ENCODE measurements at places on chromosomes 5 and 9. TPM values are rescaled to one million over a fixed set of nuclear protein-coding genes. Genes with fewer than 3 reads are reported as not detected.
A peak's percentile ranks its signal among the peaks of the same experiment; 100 is the strongest.

DNA sequence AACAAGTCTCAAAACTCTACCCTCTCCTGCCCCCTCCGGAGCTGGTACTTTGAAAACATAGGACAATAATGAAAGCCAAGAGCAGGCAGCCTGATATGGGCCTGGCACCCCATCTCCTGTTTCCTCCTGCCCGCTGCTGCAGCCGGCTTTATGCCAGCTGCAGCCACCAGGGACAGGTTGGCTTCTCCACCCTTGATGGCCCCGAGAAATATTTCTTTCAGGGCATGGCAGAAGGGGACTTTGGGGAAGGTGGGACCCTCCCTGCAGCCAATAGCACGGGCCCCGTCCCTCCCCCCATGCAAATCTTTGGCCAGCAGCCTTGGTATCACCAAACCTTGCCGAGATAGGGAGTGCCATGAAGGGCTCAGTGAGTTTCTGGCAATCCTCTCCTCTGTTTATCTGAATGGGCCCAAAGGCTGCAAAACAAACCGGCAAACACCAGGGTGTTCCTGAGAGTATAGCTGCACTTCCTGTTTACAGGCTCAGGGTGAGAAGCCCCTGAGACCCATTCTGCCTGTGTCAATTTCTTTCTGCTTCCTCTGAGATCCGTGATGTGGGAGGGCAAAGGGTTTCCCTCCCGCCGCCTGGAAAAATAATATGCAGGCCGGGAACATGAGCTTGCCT is 73.4 kb upstream of the BOD1 start:
- DNase-seq: peak; percentile 39

DNA sequence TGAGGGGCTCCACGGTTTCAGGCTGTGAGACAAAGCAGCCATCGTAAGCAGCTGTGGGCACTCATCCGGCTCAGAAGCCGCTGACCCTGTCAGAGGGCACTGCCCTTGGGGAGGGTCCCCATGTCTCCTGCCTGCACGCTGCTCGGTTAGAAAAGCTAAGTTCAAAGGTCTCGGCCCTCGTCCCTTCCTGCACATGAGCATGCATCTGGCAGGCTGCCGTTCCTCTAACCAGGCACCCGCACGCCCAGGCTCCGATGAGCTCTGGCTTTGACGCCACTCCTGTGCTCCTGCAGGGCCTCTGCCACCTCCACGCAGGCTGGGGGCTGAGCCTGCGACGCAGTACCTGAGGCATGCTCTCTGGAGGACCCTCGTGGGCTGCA is 51.3 kb downstream of the NKD2 start:
- DNase-seq: peak; percentile 22

GRCh38 chr9:86828631-86829030 is 118.7 kb downstream of the GAS1 start:
- DNase-seq: no peak

The AGXT2 gene
- polyA plus RNA-seq: not detected

The PCBD2 gene
- 5.1 TPM for polyA plus RNA-seq

DNA sequence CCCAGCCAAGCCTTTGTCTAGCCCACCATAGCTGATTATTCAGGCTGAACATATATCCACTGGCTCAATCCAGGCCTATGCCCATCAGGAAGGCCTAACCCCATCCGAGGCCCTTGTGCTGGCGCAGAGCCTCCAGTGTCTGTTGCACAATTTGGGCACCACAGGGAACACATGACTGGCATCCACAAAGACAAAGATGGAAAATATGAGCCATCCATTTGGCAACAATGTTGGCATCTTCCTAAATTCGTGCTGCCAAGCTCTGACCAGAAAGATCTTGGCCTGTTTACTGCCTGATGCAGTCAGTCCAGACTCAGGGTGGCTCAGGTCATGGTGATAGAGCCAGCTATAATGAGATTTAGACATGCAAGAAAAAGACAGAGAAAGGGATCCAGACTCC is 233.8 kb downstream of the PIK3R1 start:
- no peak for DNase-seq

DNA sequence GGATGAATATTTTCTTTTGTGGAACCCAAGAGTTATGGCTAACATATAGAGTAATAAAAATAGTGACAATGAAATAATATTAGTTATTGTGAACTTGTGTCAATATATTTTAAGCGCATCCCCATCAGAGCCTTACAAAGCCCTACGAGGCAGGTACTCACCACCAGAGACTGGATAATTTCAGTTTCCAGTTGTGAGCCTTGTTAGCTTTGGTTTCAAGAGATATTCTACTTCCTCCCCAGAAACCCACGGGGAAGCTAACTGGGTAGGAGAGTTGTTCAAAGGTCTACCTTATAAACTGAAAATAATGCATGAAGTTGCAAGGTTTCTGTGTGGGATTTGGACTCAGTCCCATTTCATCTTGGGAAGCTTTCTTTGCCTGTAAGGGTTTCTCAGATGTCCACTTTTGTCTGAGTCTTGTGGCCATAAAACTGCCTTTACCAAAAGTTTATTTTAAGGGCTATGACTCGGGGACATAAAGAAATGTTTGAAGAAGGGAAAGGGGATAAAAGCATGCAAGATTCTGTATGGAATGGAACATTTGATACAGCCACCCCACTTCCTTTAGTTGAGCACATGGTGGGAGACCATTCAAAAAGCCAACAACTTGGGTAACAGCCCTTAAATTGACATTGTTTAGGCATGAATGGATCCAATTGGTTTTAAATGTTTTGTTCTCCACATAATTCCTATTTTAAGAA is 57.4 kb upstream of the ANKRD55 start:
- DNase-seq: no peak

- peak; percentile 34 for DNase-seq
Observed at GRCh38 chr5:65480306-65480865, 1.3 kb downstream of the ADAMTS6 start.

- DNase-seq: no peak
Observed at GRCh38 chr5:79842006-79842881, 148.8 kb downstream of the MTX3 start.

The ENG gene
- polyA plus RNA-seq: 18.8 TPM

The TBC1D13 gene
- polyA plus RNA-seq: 19.7 TPM

- DNase-seq: no peak
Observed at GRCh38 chr9:83505282-83505681, 32.9 kb downstream of the FRMD3 start.

The CYLC2 gene
- not detected for polyA plus RNA-seq

DNA sequence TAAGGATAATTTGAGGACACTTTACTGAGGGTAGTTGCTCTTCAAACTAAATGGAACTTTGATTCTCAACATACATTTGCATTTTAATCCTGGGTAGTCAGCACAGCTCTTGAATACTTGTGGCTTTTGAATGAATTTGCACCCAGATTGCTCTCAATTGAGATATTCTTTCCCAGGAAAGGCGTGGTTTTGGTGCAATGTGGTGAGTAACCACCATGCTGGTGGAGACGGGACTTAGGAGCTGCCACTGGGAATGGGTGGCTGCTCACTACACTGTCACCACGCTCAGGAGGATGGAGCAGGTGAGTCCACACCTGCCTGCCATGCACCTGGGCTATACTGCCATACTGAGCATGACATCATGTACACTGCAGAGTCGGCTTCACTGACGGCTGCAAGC is 99.2 kb downstream of the IRX1 start:
- DNase-seq: no peak

The DCTN4 gene
- polyA plus RNA-seq: 22.8 TPM

DNA sequence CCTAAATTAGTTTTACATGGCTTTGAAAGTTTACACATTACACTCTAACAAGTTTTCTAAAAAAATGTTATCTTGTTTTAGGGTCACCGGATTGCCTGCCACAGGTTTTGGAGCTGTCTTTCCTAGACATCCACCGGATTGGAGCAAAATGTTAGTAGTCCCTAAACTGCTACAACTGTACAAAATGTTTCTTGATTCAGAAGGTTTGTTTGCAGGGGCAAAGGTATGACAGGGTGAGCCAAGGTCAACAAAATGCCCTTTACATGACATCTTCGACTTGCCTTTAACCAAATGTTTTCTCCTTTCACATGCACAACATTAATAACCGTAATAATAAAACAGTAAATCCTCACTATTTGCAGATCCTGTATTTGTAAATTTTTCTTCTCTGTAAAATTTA is 37.2 kb downstream of the CFAP95 start:
- DNase-seq: no peak

The DNLZ gene
- polyA plus RNA-seq: 24.5 TPM

The BARHL1 gene
- not detected for polyA plus RNA-seq

GRCh38 chr5:166594567-166594966 is 1696.9 kb upstream of the WWC1 start:
- no peak for DNase-seq

GRCh38 chr5:159412284-159413046 is 82.2 kb upstream of the IL12B start:
- DNase-seq: no peak

DNA sequence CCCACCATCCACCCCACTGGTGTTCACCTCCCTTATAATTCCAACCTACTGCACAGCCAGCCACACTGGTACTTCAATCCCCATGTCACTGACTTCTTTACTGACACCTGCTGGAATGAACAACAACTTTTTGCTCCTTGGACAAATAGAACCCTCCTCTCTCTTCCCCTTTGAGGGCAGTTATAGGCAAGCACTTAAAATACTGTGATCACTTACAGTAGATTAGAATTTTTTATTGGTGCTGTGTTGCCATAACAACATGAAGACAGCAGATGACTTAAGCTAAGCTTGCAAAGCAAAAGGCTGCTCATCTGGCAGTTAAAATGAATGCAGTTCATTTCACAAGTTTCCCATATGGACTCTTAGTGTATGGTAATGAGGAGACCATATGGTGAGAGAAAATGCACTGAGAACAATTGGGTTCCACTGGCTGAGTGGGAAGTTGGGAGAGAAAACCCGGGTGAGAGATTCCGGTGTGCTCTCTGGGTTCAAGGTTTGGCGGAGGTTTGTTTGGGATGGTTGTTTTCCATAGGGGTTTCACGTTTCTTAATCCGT is 374.3 kb downstream of the EBF1 start:
- DNase-seq: no peak

The LCN1 gene
- polyA plus RNA-seq: not detected

- peak; percentile 36 for DNase-seq
Observed at GRCh38 chr9:79300068-79300467, 271.7 kb upstream of the TLE4 start.

DNA sequence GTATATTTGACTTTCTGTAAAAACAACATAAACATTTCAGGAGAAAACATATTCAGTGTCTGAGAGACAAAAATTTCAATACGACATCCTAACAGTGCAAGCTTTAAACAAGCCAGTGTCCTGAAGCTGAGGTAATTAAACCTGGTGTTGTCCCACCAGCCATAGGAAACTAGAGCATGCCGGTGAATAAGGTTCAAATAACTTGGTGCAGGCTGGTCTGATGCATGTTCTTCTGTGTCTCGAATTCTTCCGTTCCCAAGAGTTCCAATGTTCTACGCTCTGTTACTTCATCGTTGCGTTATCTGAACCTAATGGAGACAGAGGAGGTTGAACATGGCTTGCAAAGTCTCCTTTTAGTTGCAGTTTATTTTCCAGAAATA is 48.9 kb downstream of the ADAMTS16 start:
- DNase-seq: no peak

- DNase-seq: no peak
Observed at GRCh38 chr5:64594601-64595000, 88.8 kb downstream of the RGS7BP start.

GRCh38 chr5:109329333-109330237 is 80.2 kb downstream of the PJA2 start:
- no peak for DNase-seq

The SCGB3A2 gene
- not detected for polyA plus RNA-seq

DNA sequence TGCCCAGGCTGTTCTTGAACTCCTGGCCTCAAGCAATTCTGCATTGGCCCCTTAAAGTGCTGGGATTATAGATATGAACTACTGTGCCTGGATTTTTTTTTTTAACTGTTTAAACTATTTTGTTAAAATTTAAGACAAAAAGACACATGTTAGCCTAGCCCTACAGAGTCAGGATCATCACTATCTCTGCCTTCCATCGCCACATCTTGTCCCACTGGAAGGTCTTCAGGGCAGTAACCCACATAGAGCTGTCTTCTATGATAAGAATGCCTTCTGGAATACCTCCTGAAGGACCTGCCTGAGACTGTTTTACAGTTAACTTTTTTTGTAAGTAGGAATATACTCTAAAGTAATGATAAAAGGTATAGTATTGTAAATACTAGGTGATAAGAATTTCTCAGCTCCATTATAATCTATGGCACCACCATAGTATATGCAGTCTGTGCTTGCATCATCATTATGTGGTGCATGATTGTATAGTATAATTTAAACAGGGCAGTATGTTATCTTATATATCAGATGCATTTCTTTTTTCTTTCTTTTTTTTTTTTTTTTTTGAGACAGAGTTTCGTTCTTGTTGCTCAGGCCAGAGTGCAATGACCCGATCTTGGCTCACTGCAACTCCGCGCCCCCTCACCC is 52.7 kb downstream of the DENND4C start:
- no peak for DNase-seq

Data from SK-N-SH (cell line).